ENCODE measurements at places on chromosomes 2 and 18.

DNA sequence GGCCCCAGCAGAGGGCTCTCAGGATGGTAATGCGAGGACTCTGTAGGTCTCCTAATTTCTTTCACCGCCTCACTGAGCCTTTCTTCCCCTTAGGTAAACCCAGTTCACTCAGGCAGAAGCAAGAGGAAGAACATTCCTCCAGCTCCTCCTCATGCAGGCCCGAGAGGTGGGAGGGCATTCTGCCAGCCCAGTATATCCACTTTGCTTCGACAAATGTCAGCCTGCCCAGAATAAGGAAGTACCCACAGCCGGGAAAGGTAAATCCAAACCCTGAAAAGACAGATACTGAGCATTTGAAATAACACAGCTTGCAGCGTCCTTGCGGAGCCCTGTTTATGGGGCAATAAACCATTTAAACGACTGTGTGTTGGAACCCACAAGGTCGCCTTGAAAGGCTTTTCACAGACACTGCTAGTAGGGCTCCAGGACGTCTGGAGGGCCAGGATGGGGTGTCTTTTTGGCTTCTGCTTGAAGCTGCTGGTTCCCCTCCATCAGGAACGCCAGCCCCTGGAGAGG lies 63.0 kb upstream of the STPG4 start:
- DNase-seq: no peak

GRCh38 chr2:29834624-29835023 lies 86.8 kb downstream of the ALK start:
- no peak for DNase-seq

DNA sequence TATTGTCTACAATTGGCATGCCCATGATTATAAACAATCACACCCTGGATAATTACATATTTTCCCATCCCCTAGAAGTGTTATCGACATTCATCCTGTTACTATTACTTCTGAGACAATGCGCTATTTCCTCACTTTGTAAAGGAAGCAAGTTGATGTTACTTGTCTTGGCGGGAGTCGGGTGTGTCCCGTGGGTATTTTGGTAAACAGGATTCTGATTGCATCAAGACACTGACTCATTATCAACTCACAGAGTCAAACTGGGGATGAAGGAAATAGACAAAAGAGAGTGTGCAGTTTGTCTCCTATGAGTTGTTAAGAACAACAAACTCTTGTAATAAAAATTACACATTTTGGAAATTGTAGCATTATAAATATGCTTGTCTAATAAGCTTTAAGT lies 142.7 kb downstream of the GALR1 start:
- DNase-seq: no peak

- no peak for DNase-seq
Measured at GRCh38 chr2:47437287-47437686, 34.3 kb downstream of the MSH2 start.

- no peak for DNase-seq
Measured at GRCh38 chr18:64100116-64100922, 48.6 kb downstream of the LINC00305 start.

- DNase-seq: no peak
Measured at GRCh38 chr2:17792515-17792914, 23.7 kb upstream of the MSGN1 start.

- DNase-seq: no peak
Measured at GRCh38 chr18:36942264-36942663, 113.3 kb downstream of the KIAA1328 start.

DNA sequence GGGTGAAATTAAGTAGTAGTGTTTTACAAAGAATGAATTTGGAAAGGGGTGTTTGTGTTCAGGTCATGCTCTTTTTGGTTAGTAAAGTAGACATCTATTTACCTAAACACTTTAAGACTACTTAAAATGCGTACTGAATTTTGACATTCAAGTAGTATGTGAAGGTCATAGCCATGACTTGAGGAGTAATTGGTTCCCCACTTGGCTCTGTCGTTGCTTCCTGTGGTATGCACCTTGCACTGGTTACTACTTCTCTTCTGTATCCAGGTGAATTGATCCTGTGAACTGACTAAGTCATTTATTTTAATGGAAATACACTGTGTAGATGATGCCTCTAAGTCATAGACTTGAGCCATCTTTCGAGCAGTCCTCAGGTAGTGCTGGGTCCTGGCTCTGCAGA lies 97.9 kb downstream of the ITGB1BP1 start:
- no peak for DNase-seq

- no peak for DNase-seq
Measured at GRCh38 chr2:23603581-23603980, 218.6 kb downstream of the KLHL29 start.

DNA sequence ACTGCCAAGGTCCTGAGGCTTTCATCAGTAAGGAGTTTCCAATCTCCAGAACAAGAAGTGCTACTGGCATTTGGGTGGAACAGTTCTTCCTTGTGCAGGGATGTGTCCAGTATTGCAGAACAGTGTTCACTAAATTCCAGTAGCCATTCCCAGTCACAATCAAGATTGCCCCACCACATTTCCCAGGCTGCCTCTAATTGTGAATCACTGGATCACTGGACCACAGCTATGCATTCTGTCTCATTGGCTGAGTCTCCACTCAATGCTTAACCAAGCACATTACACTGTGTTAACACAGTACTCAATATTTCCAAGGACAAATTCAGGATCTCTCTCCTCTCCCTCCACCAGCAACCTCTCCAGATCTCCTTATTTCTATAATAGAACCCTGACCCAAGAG lies 160.2 kb upstream of the CCDC150 start:
- DNase-seq: no peak

- DNase-seq: no peak
Measured at GRCh38 chr2:219197388-219197787, 9.2 kb upstream of the ZFAND2B start.

- DNase-seq: no peak
Measured at GRCh38 chr2:112891385-112891831, 19.6 kb upstream of the IL37 start.

GRCh38 chr2:85410584-85411404 lies 628 bp upstream of the CAPG start:
- DNase-seq: no peak

DNA sequence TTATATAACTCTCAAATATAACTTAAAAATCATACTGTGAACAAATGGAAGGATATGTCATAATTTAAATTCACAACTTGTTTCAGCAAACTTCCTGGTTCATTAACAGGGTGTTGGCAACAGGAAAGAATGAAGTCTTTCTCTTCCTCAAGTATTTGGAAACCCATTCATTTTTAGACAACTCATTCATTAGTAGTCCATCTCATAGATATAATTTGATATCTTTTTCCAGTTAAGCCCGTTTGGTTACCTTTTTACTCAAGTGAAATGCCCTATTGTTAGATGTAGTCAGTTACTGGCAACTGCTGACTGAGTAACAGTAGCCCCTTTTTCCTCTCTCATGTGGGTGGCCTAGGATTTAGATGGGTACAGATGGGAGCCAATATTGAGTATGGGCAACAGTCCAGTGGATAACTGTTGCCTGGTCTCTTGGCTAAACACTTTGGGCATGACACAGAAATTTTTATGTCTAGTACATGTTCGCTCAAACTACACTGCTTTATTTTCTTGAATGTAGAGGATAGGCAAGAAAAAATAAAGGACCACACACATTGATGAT lies 4.6 kb upstream of the UGP2 start:
- no peak for DNase-seq

GRCh38 chr18:62914871-62915392 lies 199.6 kb downstream of the PHLPP1 start:
- DNase-seq: no peak

GRCh38 chr2:185472574-185472973 lies 266.0 kb upstream of the FSIP2 start:
- DNase-seq: no peak

DNA sequence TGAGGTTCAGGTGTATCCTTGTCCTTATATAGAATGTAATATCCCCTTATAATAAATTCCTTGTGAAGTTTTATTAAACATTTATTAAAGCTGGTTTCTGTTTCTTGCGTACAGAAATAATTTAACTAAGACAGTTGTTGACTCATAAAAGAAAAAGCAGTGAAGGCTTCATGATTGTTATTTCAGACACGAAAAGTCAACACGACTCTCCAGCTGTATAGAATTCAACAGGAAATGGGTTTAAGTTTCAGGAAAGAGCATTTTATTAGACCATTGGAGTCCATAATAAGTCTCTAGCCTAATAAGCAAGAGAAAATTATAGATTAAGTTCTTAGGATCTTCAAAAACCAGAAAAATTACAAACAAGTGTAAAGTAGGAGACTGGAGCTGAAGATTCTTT lies 62.2 kb downstream of the KCNE4 start:
- DNase-seq: no peak

GRCh38 chr2:131105950-131106801 lies 1.0 kb downstream of the PLEKHB2 start:
- DNase-seq: peak; percentile 1

GRCh38 chr2:16626497-16626896 lies 39.1 kb downstream of the CYRIA start:
- DNase-seq: no peak

GRCh38 chr18:4847056-4847455 lies 350.0 kb downstream of the AKAIN1 start:
- DNase-seq: no peak

GRCh38 chr2:71786291-71787107 lies 333.1 kb downstream of the DYSF start:
- DNase-seq: no peak

DNA sequence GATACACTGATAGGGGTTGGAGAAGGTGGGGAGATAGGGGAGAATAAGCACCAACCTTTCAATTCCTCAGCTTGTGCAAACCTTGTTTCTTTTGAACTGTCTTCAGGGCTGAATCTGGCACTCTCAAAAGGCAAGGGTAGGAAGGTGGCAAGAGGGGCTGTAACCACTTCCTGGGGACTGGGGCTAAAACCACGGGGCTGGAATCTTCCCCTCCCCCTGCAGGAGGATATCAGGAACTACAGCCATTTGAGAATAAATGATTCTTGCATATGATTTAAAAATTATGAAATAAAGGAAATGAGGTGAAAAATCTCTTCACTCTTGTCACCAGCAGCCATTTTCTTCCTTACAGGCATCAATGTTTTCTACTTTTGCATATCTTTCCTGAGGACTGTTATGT lies 50.8 kb downstream of the ATOH8 start:
- no peak for DNase-seq

GRCh38 chr2:209986415-209986814 lies 16.0 kb upstream of the RPE start:
- no peak for DNase-seq

- DNase-seq: no peak
Measured at GRCh38 chr2:98515250-98515991, 70.8 kb downstream of the INPP4A start.

DNA sequence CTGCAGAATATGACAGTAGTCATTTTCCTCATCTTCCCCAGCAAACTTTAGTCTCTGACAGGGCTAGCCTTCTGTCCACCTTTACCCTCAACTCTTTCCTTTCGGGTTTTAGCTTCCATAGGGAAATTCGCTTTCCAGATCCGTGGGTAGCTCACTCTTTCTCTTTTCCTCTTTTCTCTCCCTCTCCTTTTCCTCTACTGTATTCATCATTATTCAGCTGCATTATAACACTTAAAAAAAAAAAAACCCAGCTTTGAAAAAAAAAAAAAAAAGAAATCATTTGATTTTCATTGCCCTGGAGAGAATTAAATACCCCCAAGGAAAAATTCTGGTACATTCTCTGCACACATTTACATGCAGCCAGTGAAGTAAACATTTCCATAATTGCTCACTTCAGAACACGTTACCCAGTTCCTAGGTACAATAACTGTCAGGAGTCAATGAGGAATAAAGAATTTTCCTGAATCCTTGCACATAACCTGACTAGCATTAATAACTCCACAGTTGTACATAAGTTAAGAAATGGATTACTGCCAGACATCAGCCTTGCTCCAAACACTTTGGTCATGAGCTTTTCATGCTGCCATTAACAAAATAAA lies 63.5 kb downstream of the ZNF521 start:
- no peak for DNase-seq

- no peak for DNase-seq
Measured at GRCh38 chr2:45439788-45440773, 171.0 kb downstream of the SRBD1 start.

- no peak for DNase-seq
Measured at GRCh38 chr18:12586956-12587355, 71.0 kb downstream of the SPIRE1 start.

- no peak for DNase-seq
Measured at GRCh38 chr18:28723506-28723905, 546.6 kb upstream of the CDH2 start.

DNA sequence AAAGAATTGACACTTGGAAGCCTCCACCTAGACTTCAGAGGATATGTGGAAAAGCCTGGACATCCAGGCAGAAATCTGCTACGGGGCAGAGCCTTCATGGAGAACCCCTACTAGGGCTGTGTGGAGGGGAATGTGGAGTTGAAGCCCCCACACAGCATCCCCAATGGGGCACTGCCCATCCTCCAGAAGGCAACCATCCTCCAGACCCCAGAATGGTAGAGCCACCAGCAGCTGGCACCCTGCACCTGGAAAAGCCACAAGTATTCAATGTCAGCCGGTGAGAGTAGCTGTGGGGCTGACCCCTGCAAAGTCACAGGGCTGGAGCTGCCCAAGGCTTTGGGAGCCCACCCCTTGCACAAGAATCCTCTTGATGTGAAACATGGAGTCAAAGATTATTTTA lies 53.6 kb upstream of the SNTG2 start:
- DNase-seq: no peak

GRCh38 chr2:202032846-202033316 lies 774 bp upstream of the FZD7 start:
- peak; percentile 27 for DNase-seq

DNA sequence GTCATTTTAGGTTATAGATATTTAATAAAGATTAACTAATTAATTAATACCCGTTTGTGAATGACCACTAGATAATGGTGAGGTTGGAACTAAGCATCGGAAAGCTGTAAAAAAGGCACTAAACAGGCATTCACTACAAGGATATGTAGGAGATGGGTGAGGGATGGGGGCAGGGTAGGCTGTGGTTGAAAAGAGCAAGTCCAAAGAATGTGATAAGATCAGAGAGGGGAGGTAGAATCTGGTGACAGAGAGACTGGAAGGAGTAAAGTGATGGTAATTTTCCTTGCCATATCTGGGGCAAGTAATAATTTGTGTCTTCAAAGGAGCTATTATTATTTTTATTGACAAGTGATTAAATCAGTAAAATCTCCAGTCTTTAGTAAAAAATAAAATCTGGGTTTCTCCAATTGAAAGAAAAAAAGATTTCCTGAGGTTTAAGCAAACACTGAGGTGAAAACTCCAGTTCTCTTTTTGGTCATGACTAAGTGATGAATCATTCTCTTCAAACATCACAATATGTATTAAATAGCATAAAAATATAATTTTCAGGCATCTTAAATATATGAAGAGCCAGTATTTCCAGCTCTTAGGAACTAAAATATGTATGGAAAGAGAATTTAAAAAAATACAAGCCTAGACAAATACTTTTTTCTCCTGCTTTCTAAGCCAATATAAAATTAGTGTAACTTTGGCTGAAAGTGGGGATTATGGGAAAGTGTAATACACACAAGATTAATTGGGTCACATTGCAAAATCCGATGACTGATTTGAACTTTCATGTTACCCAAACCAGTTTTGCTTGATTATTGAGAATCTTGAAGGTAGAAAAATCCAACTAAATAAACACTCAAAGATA lies 259.1 kb upstream of the RBMS1 start:
- DNase-seq: no peak

Measured in T-helper 9 cell (primary cell).